ENCODE measurements at places on chromosomes 1 and 21. TPM values are rescaled to one million over a fixed set of nuclear protein-coding genes. Genes with fewer than 3 reads are reported as not detected.

Gene NES
- total RNA-seq, result 106 TPM

Gene BRDT
- total RNA-seq, result not detected

- DNase-seq, result no peak
Measured at GRCh38 chr1:20353836-20354235, 63.2 kb downstream of the VWA5B1 start.

- DNase-seq, result no peak
Measured at GRCh38 chr1:54337928-54338327, 68.3 kb downstream of the SSBP3 start.

- no peak for DNase-seq
Measured at GRCh38 chr1:21550097-21550496, 40.9 kb downstream of the ALPL start.

Data from HFFc6 (cell line).